Pulmonary artery endothelial cell (primary cell): ENCODE measurements at places on chromosomes 12 and 14.

- no peak for DNase-seq
Measured at GRCh38 chr12:53145383-53146260, 34.9 kb upstream of the ZNF740 start.

DNA sequence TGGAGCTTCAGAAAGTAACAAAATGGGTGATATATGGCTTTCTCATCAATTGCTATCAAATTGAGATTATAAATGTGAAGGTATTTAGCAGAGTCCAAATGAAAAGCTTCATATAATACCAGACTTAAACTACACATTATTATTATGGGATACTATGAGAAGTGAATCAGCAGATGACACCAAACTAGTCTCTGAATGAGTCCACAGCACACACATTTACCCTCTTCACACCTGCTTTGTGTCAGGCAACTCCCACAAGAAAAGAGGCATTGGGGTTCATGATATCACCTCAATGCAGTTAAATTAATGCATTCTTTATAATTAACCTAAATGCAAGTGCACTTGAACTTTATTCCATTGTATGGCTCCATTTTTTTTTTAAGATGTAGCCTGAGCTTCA, 330.5 kb downstream of the BCL11B start:
- no peak for DNase-seq

GRCh38 chr14:100159094-100159864, at the start of gene DEGS2:
Gene DEGS2, minus strand, starts transcription at chr14:100159645. Its CDS starts 58 bp downstream, at chr14:100159587.
- DNase-seq, result no peak

GRCh38 chr14:102212356-102212755, 72.7 kb downstream of the WDR20 start:
- DNase-seq, result no peak
